ENCODE measurements at places on chromosomes 3 and 15.

DNA sequence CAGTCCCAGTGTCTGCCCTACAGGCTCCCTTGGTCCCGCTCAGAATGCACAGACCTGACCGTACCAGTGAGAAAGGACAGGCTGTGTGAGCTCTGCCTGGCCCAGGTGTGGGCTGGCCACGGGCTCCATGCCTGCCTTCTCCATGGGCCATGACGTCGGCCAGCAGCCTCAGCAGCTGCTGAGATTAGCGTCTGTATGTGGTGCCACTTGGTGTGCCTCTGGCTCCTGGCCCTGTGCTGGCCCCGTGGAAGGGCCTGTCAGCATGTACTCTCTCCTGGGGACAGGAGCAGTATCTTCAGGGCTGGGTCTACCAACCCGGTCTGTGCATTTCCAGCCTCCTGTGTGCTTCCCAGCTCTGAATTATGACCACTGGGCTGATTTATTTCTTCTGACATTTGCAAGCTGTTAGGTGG lies 25.7 kb downstream of the KLF13 start:
- DNase-seq = no peak

DNA sequence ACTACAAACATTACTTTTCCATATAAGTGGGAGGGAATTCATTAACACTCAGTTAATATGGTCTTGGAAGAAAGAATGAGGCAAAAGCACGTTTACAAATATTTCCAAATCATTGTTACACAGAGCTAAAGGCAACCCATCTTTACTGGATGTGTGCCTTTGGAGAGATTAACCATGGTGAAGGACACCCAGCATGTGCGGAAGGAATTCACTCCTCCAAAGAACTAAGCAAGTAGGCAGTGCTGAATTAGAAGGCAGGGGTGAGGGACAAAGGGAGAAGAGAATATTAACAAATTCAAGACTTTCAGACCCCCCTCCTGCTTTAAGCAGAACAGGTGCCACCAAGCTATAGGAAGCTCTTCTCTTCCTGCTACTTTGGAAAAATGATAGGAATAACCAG lies 10.1 kb downstream of the ARPP21 start:
- DNase-seq = no peak

DNA sequence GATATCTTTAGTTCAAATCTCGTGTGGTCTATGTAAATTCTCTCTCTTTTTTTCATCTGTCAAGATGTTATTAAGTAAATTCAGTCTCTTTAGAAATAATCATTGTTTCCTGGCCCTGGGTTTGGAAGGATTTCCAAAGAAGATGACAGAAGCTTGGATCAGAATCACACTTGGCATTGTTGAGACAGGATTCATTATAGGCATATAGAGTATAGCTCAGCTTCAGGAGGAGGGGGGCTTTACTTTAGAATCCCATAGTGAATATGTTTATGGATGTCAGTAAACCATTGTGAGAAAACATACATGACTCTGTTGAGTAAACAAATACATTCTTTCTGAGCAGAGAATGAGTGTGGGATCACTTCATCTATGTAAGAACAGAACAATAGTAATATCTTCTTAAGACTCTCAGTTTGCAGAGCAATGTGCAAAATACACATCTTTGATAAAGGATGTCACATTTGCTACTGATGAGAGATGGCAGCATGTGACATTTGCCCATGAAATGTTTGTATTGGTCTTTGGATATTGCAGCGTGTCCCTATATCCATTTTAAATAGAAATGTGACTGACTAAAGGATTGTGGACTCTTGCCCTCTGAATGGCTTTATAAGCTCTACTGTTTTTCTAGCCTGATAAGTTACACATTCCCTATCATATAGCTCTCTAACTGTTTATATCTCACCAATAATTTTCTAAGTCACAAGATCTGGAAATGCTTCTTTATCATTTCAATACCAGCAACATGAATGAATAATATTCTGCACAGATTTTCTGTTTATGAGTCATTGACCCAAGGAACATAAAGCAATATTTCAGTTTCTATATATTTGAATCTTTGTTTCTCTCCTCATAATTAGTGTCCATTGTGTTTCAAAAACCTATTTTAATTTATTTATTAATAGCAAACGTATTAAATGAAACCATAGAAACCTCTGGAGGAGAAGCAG lies 95.6 kb upstream of the THRB start:
- DNase-seq = no peak

DNA sequence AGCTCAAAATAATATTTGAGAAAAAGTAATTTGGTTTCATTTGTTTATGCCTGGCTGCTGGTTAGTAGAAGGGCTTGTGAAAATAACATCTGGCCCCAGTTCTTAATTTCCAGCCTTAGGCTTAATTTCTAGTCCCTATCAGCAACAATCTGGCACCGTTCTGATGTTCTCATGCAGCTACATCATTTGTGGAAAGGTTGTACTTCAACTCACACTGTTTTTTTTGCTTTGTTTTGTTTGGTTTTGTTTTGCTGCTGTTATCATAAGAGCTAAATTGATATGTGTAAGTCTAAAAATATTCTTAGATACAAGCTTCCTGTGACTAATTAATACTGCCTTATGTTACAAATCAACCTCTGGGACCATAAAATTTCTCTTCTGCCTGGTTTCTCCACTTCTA lies 8.9 kb downstream of the CPA3 start:
- no peak for DNase-seq

- no peak for DNase-seq
Observed at GRCh38 chr15:99421172-99421656, 144.6 kb upstream of the MEF2A start.

GRCh38 chr3:27713078-27713423 lies 9.1 kb downstream of the EOMES start:
- DNase-seq = no peak

DNA sequence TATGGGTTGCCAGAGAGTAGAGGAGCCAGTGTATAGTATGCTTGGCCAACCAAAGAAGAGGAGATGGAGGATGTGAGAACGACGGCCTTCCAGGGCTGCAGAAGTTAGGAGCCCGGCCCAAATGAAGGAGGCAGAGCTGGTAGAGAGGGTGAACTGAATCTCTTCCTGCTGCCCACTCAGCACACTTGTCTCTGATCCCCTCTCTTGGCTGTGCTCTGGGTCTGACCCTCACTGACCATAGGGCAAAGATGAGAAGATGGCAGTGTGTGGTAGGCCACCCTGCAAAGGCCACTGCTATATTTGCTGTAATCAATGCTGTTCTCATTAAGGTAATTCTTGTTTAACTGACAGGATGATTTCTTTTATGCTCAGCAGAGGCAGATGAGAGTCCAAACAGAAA lies 256.0 kb downstream of the OCA2 start:
- DNase-seq = no peak

GRCh38 chr3:147514366-147515160 lies 105.4 kb downstream of the ZIC1 start:
- no peak for DNase-seq
